Stimulated activated CD8-positive, alpha-beta memory T cell treated with anti-CD3 and anti-CD28 coated beads, Interleukin-4, amount 100 ng/mL, for 1 hour (primary cell): ENCODE measurements at places on chromosomes 2 and 18.

GRCh38 chr2:146982393-146982846 is 862.4 kb upstream of the ACVR2A start:
- DNase-seq = no peak

DNA sequence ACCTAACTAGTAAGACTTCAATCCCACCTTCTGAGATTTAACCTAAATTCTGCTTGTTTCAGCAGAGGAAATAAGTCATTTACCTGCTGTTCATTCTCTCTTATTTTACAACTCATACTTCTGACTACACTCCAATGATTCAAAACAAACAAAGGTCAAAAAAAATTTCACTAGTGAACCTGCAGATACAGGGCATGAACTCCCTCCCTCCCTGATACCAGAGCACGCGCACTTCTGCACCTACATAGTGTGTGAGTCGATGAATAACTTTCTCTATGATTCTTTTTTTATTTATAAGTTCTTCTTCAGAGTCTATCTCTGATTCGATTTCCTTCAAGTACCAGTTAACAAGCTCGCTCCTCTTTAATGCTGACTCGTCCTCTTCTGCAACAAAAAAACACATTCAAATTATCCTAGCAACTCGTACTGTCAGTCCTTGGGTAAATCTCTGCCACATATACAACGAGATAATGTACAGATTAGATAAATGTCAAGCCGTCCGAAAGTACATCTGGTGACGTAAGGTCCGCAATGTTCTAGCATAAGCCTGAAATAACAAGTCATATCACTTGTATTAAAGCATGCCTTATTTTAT is 7.4 kb upstream of the LCT start:
- DNase-seq = no peak

- DNase-seq = no peak
Measured at GRCh38 chr2:71583876-71584275, 130.5 kb downstream of the DYSF start.

GRCh38 chr2:51424418-51424817 is 392.5 kb upstream of the NRXN1 start:
- DNase-seq = no peak

GRCh38 chr18:75548353-75548905 is 120.9 kb upstream of the SMIM21 start:
- DNase-seq = no peak

DNA sequence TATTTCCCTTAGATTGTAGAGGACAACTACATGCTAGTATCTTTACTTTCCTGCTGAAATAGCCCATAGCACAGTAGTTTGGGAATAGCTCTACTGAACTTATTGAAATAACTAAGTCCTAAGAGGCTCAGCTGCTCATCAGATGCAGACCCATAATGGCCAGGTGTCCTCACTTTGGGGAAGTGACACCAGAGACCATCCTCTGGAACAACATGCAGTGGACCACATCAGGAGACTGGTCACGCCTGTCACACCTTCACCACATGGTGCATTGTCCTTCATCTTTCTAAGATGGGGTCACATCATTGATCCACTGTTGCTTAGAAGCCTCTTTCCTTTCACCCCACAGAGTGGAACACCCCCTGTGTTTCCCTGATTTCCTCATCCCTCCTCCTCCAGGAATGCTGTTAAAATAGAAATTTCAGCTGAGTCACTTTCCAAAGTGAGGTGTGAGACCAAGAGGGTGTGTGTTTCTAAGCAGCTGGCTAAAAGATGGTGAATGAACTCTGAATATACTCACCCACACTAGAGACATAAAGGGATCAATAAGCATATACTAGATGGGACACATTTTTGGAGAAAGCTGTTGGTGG is 215.2 kb upstream of the LRRTM1 start:
- no peak for DNase-seq

- DNase-seq = no peak
Measured at GRCh38 chr2:128269990-128270671, 48.5 kb downstream of the HS6ST1 start.

- DNase-seq = no peak
Measured at GRCh38 chr2:50773211-50773932, 258.6 kb downstream of the NRXN1 start.

GRCh38 chr2:78908973-78909372 is 116.5 kb upstream of the REG3G start:
- no peak for DNase-seq

DNA sequence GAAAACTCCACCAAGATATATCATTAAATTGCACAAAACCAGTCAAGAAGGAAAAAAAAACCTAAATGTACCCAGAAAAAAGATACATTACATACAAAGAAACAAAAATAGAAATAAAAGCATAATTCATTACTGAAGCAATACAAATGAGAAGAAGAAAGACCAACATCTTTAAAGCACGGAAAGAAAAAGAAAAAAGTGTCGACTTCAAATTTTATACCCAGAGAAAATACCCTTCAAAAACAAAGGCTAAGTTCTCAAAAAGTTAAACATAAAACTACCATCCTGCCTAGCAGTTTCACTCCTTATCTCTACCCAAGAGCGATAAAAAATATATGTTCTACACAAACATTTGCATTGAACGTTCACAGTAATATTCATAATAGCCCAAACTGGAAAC is 82.0 kb downstream of the ATAD2B start:
- DNase-seq = no peak

- peak; percentile 4 for DNase-seq
Measured at GRCh38 chr2:120343433-120344105, 2.4 kb upstream of the INHBB start.

GRCh38 chr2:126933711-126934091 is 35.0 kb downstream of the TEX51 start:
- no peak for DNase-seq

GRCh38 chr2:239052798-239053665 is 205.1 kb downstream of the TWIST2 start:
- no peak for DNase-seq

- DNase-seq = no peak
Measured at GRCh38 chr2:10402062-10402585, 46.0 kb downstream of the ODC1 start.
